A673 (cell line): ENCODE measurements at places on chromosomes 1 and 21. TPM values are rescaled to one million over a fixed set of nuclear protein-coding genes. Genes with fewer than 3 reads are reported as not detected.
A peak's percentile ranks its signal among the peaks of the same experiment; 100 is the strongest.

The SPAG17 gene
- total RNA-seq: not detected in 2 replicates

The MRPS14 gene
- total RNA-seq: 39.6 and 40.1 TPM in 2 replicates

The DISP3 gene
- total RNA-seq: 0.49 and 0.79 TPM in 2 replicates

GRCh38 chr1:78003070-78003746 lies 1.5 kb upstream of the DNAJB4 start:
- peak; percentile 46 for DNase-seq

DNA sequence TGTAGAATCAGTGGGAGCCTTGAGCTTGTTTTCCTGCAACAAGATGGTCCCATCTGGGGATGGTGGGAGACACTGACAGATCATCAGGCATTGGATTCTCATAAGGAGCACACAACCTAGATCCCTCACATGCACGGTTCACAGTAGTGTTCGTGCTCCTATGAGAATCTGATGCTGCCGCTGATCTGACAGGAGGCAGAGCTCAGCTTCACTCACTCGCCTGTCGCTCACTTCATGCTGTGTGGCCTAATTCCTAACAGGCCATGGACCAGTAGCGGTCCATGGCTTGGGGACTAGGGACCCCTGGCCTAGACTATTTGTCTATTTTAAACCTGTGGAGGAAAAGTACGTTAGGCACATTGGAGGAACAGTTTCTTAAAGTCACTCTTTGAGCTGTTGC lies 140.0 kb downstream of the EDEM3 start:
- DNase-seq: no peak

- DNase-seq: peak; percentile 77
Observed at GRCh38 chr1:84936116-84936810, 43.3 kb upstream of the LPAR3 start.
